ENCODE measurements at places on chromosomes 6 and 20.

GRCh38 chr6:80468398-80468797 is 361.9 kb downstream of the BCKDHB start:
- no peak for DNase-seq

DNA sequence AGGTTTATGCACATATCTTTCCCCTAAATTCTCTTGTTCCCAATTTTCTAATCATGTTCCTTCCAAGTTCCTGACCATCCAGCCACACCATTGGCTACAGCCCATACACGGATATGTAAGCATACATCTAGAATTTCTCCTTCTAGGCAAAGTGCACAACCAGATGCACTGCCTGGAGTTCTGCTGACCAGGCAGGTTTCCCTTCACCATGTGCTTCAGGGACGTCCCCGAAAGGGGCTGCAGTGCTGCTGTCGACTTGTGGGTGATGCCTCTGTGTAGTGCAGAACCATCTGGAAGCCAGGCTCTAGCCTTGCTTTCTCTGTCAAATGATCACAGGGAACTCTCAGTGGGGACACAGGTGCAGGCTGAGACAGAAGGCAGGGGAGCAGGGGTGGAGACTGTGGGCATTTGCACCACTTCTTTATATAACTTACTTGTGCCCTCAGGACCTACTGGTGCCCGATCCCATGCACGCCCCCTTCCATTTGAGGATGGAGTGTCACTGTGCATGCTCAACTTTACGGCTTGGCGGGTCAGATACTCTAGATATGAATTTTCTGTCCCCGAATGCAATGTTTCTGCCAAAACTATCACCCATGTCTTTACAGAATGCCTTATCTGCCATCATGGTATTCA is 37.5 kb upstream of the SMOC2 start:
- no peak for DNase-seq

DNA sequence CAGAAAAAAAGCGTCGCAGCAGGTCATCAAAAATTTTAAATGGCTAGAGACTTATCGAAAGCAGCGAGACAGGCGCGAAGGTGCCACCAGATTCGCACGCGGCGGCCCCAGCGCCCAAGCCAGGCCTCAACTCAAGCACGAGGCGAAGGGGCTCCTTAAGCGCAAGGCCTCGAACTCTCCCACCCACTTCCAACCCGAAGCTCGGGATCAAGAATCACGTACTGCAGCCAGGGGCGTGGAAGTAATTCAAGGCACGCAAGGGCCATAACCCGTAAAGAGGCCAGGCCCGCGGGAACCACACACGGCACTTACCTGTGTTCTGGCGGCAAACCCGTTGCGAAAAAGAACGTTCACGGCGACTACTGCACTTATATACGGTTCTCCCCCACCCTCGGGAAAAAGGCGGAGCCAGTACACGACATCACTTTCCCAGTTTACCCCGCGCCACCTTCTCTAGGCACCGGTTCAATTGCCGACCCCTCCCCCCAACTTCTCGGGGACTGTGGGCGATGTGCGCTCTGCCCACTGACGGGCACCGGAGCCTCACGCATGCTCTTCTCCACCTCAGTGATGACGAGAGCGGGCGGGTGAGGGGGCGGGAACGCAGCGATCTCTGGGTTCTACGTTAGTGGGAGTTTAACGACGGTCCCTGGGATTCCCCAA is at the start of gene EEF1A1:
TSS of gene EEF1A1 (minus strand) at position 345 of the 663 bp plus-strand sequence. CDS start 1,006 bp downstream, outside the sequence.
- DNase-seq, result peak; percentile 100

DNA sequence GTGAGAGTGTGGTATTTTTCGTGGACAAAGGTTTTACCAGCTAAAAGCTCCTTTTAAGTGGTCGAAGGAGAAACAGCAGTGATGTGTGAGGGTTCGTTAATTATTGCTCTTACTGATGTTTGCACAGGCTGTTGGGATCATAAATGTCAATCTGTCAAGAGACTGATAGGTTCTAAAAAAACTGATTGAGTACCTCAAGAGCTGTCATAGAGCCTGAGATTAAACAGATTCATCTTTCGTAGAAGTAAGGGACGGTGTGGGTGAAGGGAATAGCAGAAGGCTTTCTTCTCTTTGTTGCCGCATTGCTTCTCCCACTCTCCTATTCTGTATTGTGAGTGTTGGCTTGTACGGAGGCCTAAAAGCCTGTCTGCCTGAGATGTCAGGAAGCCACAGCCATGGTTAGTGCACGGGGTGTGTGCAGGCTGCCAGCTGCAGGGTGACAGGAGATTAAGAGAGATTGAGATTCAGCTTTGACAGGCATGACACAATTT is 291.0 kb downstream of the ZFAND3 start:
- DNase-seq, result no peak

DNA sequence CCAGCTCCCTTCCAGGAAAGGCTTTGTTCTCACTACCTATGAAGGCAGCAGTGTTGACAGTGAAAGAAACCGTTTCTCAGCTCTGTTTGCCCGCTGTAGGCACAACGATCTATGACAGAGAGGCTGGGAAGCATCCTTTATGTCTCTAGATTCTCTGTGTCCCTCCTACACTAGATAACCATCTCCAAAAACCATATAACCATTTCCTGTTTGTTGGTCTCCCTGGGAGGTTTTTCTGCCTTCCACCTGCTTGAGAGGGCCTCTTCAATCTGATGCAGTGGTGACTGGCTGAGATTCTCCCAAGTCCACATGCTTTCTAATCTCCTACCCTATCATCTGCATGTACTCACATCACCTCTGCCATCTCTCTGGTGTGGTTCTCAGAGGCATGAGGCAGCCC is 32.0 kb upstream of the TMEM217 start:
- DNase-seq, result no peak

- DNase-seq, result peak; percentile 20
These were observed 219.2 kb downstream of the C6orf118 start for GRCh38 chr6:165090242-165090641.

DNA sequence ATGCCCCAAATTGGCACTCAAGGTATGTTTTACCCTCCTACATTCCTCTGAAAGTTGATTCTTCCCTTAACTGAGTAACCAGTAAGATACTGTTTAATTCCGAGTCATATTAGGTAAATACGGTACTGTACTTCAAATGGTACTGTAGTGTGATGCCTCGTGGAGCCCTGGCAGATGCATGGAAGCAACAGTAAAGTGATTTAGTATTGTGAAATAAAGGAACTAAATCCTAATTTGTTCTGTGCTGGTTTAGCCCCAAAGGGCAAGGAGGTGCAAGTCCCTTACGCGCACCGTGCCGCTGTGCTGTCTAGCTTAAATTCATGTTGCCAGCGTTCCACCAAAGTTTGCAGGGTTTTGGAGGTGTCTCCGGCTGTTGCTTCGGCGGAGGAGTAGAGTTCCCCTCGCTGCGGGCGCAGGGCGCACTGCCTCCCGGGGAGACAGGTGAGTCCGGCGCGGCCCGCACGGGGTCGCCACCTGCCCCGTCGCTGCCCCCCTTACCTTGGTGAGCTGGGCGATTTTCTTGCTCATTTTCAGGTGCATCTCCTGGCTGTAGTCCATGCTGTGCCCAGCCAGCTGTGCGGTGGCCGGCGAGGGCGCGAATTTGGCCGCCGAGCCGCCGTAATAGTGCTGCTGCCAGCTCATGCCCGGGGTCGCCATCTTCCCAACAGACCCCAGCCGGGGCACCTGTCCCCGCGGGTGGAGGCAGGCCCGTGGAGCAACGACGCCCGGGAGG is 655 bp downstream of the FAM184A start:
- no peak for DNase-seq

- DNase-seq, result no peak
These were observed 29.4 kb upstream of the KIF6 start for GRCh38 chr6:39754514-39755115.

- DNase-seq, result no peak
These were observed 106.6 kb downstream of the TAF4 start for GRCh38 chr20:61958773-61959700.

DNA sequence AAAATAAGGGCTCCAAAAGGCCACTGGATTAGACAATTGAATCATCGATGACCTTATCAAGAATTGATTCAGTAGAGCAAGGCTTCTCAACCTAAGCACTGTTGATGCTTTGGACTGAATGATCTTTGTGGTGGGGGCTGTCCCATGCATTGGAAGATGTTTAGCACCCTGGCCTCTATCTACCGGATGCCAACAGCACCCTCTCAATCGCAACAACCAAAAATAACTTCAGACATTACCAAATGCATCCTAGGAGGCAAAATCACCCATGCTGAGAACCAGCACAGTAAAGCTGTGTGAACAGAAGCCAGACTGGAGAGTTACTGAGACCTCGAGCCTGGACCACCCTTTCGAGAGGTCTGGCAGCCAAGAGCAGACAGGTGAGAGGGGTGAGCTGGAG is 67.5 kb downstream of the TBC1D7 start:
- no peak for DNase-seq

GRCh38 chr6:155970876-155971708 is 515.5 kb upstream of the NOX3 start:
- no peak for DNase-seq

DNA sequence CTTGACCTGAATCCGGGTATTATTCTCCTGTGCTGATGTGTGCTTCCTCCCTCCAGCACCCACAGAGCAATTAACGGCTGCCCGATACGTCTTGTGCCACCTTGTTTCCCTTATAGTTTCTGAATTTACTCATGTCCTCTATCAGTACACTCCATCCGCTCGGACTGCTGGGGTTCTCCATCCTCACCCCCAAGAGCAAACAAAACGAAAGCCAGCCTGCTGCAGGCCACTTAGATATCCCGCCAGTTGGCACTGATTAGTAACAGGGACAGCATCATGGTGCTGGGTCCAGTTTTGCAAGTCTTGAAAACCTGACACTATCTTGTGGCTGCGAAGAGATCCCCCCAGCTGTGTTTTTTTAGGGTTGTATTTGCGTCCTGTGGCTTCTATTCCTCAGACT is 71.8 kb downstream of the SSR1 start:
- no peak for DNase-seq

- peak; percentile 6 for DNase-seq
These were observed 469.0 kb downstream of the CDC5L start for GRCh38 chr6:44856479-44856878.

DNA sequence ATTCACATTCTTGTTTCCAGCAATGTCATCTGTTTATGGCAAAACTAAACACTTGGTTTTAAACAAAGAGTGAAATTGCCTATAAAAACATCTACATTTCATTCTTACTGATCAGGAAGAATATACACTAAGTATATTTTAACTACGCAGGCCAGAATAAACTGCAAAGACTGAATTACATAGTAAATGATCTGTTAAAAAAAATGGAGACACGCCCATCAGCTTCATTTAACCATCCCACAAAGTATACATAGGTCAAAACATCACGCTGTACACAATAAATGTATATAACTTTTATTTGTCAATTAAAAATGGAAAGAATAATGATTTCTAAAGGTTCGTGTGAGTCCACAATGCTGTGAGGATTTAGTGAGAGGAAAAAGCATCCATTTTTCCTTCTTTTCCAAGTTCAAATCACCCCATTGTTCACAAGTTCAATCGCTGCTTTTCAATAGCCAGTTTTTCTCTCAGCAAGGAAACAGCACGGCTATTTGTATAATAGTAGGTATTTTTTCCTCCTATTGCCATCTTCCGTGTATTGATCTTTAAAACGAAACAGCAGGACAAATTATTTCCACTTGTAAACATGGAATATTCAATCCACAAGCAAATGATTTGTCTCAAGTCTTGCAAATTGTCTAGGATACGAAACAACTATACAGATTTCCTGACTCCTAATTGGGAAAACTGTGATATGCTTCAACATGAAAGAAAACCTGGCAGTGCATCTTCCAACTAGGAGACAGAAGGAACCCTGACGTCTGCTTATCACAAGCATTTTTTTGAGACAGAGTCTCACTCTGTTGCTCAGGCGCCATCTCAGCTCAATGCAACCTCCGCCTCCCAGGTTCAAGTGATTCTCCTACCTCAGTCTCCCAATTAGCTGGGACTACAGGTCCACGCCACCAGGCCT is 10.6 kb downstream of the SFT2D1 start:
- DNase-seq, result no peak

DNA sequence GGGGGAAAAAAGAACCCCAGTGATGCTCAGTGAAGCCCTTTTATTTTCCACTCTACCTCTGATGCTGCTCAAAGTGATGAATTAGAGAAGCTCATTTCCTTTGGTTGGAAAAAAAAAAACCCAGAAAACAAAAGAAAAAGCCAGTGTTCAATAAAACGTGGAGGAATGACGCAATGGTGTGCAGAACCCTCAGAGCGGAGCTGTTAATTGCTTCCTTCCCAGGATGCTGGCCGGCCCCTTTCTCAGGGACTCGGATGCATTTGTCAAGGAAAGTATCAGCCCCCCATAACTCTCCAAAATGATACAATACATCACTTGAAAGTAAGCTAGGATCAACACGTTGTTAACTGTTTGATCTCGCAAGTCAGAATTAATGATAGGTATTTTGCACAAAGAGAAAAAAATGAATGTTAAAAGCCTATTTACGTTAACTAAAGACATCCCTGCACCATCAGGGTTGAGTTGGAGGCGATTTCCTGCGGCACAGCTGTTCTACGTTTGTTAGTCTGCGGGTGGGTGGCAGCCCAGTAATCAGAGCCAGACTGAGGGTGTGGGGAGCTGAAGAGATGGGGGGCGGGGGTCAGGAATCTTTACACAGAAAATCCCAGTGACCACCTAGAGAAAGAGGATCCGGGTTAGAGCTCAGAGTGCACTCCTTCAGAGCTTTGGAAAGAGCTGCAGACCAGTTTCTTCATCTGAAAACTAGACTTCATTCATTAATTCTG is 132.4 kb downstream of the BMP7 start:
- DNase-seq, result no peak

- DNase-seq, result peak; percentile 94
These were observed 72.3 kb upstream of the DST start for GRCh38 chr6:56714982-56715456.

DNA sequence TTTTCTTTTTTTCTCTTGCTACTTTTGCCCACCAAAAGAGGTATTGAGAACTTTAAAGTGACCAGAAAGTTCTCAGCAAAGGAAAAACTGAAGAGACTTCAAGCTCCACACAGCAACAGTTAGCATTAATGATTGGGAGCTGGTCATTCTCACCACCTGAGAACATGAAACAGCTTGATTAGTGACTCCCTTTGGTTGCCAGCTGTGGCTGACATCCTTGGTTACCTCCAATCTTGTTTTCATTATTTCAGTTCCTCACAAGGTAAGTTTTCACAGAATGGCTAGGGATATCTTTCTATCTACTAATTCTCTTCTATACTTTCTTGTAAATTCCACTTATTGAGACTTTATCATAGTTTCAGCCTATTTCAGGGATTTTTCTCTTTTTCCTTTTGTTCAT is 427.9 kb downstream of the QKI start:
- no peak for DNase-seq

DNA sequence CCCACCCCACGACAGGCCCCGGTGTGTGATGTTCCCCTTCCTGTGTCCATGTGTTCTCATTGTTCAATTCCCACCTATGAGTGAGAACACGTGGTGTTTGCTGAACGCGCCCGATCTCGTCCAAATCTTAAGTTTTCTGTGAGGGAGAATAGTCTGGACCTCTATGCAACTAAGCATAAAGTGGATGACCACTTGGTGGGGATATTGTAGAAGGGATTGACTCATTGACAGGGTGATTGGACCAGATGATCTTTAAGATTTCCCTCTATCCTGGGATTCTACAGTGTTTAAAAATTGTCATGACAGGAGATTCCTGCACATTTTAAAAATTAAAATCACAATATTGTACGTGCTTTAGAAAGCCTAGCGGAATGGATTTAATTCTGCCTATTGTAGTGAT is 141.3 kb downstream of the TRMT11 start:
- DNase-seq, result peak; percentile 12

GRCh38 chr6:115932481-115932880 is 128.2 kb downstream of the FRK start:
- peak; percentile 9 for DNase-seq

- no peak for DNase-seq
These were observed 15.3 kb downstream of the TNFAIP3 start for GRCh38 chr6:137882225-137882961.
